CD4-positive, alpha-beta T cell treated with Interleukin-21 for 1 hour (primary cell): ENCODE measurements at places on chromosomes 6 and 20.

DNA sequence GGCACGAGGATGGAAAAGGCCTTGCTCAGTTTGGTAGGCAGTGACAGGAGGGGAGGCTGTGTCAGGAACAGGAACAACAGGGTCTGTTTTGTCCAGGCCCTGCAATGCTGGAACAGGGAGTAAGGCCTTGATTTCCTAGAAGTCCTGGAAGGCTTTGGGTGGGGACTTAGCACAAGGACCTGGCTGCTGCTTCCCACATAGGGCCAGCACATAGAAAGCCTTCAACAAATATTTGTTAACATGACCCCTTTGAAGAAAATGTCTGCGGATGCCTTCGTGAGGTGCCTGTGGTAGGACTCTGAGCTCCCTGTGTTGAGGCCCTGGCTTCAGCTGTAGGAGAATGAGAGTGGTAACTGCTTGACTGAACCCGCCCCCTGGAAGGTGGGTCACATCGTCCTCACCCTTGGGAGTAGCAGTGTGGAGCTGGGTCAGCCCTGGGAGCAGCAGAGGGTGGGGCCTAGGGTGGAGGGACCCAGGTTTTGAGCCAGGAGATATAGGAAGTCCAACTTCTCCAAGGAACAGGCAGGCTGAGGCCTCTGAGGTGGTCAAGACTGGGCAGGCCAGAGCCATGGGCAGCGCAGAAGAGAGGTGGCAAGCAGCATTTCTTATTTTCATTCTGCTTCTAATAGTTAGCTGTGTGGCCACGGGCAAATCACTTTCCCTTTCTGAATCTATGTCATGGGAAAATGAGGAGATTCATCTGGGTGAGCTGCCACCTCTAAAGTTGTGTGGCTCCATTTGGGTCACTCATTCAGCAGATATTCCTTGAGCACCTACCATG lies 50.0 kb downstream of the CNBD2 start:
- DNase-seq: no peak

- no peak for DNase-seq
Observed at GRCh38 chr6:11683871-11684270, 94.7 kb downstream of the ADTRP start.

GRCh38 chr20:37920270-37920669 lies 17.3 kb downstream of the VSTM2L start:
- DNase-seq: no peak

DNA sequence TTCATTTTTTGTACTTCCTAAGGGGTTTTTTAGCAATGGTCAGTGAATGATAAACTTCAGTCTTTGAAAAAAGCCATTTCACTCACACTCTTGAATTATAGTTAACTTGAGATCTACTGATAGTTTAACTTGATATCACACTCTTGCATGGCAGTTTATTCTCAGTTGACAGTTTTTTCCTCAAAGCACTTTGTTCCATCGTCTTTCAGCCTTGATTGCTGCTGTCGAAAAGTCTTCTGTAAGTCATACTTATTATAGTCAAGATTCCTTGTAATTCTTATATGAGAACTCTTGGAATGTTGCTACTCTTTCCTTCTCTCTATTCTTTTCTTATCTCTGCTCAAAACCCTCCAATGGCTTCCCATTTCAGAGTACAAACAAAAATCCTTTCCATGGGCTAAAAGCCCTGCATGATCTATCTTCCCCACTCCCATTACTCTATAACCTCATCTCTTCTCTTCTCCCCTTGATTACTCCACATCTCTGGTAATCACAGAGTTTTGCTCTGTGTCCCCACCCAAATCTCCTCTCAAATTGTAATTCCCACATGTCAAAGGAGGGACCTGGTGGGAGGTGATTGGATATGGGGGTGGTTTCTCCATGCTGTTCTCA lies 31.2 kb downstream of the ZHX3 start:
- no peak for DNase-seq
